Activated effector memory CD4-positive, alpha-beta T cell treated with Interleukin-2 at 50 U/mL for 16 hours (primary cell): ENCODE measurements at places on chromosomes 1 and 21.

GRCh38 chr1:1677718-1678580 lies 14.6 kb downstream of the SLC35E2B start:
- DNase-seq: peak; percentile 60

DNA sequence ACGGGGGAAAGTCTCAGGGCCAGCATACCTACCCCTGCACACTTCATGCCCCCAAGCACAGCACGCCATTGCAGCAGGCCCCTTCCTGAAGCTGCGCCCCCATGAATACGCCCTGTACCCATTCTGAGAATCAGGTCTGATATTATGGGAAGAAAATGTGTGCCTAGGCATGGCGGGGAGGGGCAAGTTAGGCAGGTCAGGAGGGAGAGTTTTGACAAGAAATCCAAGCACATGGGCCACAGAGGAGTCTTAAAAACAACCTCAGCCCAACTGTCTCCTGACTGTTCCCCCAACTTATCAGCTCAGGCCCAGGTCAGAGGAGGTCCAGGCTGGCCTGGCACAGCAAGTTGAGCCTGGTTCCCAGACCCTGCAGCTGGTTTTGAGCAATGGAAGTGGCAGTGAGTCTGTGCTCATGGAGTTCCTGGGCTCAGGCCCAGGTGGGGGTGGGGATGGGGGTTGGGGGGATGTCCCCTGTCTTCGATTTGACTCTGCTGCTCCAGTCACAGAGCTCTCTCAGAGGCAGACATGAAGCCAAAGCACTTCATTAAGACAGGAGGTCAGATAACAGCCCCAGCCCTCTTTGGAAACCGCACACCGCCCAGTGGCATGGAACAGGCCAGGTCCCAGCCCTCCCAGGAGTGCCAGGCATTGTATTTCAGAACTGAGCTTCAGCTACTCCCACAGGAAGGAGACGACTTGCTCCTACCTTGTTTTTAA lies 20.6 kb upstream of the BCAR3 start:
- DNase-seq: no peak

DNA sequence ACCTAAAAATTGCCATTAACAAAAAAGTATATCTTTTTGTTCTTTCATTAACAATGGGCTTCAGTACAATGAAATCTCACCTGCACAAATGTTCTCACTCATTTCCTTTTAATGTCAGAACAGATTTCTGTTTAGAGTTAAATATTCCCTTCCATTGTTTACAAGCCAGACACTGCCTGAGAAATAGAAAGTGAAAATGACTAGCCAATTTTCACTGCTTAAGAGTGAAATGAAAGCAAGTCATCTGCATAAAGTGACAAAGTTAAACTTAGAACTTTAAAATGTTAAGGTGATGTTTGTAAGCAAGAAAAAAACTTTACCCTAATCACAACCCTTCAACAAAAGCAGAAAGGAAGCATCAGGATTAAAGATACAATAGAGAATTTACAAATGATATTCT lies 27.5 kb downstream of the COA6 start:
- no peak for DNase-seq

DNA sequence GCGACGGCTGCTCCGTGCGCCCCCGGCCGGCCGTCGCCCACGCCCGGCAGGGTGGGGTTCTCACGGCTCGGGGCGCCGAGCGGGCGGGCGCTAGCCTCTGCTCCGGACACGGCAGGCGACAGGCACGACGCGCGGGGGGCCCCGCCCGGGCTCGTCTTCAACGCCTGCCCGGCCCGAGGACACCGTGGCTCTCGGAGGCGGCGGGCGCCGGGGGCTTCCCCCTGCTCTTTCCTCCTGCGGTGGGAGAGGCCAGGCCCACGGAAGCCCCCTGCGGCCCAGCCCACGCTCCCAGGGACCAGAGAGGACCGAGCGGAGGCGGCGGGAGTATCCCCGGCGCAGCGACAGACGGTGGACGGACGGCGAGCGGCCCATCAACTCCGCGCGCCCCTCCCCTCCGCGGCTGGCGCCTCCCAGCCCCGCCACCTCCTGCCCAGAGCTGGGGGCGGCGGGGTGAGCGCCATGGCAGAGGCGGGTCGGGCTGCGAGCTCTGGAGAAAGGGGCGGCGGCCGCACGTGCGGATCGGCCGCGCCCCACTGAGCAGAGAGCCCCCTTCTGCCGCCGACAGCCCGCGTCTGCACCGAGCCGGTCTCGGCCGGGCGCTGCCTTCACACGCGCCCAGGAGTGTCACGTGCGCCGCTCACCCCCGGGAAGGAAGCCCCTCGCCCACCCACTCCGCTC lies at the start of the genes SHE and TDRD10:
TSS of gene SHE (minus strand) at position 347 of the 678 bp plus-strand sequence. CDS start 386 bp downstream, outside the sequence.
TSS of gene TDRD10 (plus strand) at position 154 of the 678 bp plus-strand sequence. CDS start 4,685 bp downstream, outside the sequence.
- no peak for DNase-seq

GRCh38 chr21:25424634-25425033 lies 182.6 kb downstream of the MRPL39 start:
- DNase-seq: no peak

DNA sequence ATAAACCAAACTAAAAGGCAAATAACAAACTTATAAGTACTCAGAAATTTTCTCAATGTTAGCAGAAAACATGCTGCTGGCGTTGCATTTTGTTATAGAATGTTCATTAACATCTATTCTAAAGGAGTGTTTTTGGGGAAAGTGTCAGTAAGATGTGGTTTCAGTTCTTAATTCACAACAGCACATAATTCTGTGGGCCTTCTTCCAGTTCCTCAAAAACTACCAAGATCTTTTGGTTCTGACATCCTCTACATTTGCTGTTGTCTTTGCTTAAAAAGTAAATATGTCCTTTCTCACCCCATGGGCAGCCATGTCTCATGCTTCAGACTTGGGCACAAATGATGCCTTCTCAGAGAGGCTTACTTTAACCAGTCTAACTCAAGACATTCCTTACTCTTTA lies 152.5 kb downstream of the CDC7 start:
- DNase-seq: no peak

DNA sequence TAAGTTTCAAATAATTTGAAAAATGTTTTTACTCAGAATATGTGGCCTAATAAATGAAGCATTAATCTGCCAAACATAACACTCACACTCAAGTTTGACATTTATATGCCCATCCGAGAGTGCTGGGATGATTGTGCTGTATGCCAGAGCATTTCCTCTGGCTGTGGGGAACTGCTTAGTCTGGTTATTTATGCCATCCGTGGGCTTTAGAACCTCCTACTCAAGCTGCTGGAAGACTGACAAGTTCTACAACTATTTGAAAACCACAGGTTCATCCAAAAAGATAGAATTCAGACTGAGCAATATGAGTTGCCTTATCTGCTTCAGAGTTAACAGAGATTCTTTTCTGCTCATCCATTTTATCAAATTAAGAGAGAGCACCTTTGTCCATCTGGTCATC lies 25.9 kb downstream of the PCNX2 start:
- no peak for DNase-seq

DNA sequence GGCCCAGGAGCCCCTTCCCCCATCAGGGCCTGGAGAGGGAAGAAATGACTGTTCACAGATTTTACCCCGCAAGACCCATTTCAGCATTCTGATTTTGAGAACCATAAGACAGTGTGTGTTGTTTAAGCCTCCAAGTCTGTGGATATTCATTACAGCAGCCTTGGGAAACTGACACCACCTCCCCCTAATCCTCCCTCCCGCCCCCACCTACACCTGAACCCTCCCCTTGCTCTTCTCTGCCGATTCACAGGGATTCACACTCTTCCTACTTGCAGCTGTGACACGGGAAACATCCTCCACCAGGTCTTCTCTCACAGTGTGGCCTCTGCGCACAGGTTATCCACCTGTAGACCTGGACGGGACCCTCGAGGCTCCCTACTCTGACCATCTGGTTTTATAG lies 50.1 kb downstream of the RIPK4 start:
- DNase-seq: no peak

GRCh38 chr1:54565113-54565501 lies 17.1 kb downstream of the ACOT11 start:
- DNase-seq: no peak

DNA sequence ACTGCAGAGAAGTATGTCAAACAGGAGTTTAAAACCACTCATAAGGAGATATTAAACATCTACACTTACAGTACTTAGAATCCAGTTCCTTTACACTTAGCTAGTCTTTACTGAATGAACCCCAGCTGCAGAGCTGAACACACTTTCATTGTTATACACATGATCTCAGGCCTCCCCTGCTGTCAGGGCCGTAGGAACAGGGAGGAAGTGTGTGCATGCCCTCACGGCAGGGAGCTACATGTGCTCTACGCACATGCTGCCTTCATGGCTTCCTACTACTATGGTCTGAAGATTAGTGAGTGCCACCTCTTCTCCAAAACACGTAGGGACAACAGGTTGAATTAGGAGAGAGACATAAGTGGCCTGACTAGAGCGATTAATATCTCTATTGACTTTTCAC lies 191.5 kb downstream of the SIPA1L2 start:
- DNase-seq: no peak

DNA sequence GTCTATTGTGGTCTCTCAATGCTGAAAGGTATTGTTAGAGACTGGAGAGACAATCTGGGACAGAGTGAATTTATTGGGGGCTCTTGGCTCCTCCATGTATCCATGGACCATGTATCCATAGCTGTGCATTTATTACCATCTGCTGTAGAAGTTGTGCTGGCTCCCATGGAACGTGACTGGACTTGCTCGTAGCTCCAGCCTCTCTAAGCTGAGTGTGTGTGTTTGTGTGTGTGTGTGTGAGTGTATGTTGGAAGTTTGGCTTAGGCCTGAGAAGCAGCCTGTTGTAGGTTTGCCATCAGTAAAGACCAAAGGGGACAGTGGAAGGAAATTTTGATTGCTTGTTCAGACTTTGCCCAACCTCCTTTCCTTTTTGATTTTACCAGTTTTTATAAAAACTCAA lies 105.7 kb upstream of the USP24 start:
- no peak for DNase-seq

DNA sequence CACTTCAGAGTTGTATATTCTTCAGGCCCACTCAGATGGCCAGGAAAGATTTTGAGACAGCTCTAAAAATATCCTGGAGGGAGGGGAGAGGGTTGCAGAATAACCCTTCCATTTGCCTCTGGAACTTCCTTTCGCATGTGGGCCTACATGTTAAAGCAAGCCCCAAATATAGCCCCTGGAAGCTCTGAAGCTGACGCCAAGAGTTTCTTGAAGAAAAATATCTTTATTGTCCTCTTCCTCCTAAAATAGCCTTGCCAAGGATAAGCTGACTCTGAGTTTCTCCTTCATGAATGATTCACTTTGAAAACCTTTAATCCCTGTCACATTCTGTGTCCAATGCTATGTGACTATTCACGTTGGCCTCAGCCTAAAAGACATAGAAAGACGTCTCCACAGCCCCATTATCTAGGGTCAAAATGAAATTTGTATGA lies 6.4 kb downstream of the C1orf116 start:
- no peak for DNase-seq

- no peak for DNase-seq
Observed at GRCh38 chr1:24427545-24427862, 11.9 kb downstream of the NIPAL3 start.

DNA sequence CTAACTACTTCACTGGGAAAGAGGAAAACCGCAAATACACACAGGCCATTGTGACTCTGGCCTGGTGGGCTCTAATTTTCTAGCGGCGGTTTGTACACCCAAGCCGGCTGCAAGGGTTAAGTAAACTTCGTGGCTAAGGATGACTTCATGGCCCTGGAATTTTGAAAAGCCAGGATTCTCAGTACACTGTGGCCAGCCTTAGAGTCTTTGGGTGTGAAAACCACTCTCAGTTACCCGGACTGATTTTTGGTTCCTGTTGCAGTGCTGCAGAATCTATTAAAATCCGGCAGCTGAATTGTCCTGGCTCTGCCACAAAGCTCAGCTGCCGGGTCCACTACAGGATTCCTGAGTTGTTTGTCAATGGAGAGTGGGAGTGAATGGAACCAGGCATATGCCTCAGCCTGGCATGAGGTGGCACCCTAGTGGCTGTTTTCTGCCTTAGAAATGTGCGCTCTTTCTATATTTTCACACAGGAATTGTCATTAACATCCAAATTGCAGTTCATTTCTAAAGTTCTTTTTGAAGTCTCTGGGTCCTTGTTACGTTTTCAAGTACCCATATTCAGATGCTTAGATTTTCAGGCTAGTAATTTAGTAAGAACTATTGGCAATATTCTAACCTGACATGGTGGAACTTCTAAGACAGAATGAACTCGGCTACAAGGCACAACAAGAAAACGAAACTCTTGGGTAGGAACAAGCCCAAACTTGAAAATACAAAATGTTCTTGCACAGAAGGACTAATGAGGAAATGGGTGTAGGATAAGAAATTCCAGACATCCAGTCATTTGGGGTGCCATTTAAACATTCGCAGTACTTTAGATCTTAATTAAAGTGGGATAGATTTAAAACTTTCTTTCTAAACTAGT lies 255.9 kb downstream of the NFIA start:
- DNase-seq: no peak

DNA sequence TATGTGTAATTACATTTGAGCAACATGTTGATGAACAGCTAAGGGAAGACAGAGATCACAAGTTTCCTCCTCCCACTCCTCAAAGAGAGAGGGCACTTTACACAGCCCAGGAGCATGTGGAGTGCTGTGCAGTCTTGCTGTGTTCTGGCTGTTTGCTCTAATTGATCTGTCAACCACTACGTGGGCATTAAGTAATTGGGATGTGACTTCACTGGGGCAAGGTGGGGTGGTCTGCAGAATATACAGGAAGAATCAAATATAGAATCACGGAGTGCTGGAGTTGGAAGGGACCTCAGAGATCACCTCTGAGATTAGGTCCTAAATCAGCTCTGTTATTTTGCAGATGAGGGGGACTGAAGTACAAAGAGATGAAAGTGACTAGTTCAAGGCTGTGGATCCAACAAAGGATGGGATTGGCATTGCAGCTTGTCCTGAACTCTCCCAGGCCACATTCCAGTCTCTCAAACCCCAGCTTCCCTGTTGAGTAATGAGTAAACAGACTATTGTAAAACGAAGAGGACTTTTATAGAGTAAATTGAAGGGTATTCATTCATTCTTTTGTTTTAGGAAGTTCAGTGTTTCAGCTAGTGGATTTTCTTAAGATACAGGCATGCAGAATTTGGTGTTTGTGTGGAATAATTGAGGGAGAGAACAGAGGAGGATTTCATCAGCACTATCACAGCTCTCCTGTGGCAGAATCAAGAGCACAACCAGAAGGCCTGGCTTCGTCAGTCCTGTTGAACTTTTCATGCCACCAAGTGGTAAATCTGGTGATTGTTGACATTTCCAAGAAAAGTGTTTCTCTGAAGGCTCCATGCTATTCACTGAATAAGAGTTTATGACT lies 22.4 kb downstream of the NOS1AP start:
- DNase-seq: no peak

GRCh38 chr1:169143346-169143745 lies 36.9 kb downstream of the ATP1B1 start:
- DNase-seq: no peak

GRCh38 chr1:48285525-48285924 lies 63.0 kb downstream of the SLC5A9 start:
- DNase-seq: no peak

DNA sequence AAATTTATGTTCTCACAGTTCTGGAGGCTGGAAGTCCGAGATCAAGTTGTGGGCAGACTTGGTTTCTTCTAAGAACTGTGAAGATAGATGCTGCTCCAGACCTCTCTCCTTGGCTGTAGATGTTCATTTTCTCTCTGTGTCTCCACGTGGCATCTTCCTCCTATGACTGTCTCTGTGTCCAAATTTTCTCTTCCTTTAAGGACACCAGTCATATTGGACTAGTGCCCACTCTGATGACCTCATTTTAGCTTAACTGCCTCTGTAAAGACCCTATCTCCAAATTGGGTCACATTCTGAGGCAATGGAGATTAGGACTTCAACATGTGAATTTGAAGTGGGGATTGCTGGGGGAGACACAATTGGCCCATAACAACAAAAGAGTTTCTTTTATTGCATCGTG lies 125.3 kb upstream of the ETS2 start:
- DNase-seq: no peak

GRCh38 chr1:59596432-59596831 lies 218.3 kb upstream of the HOOK1 start:
- no peak for DNase-seq

- no peak for DNase-seq
Observed at GRCh38 chr1:56830052-56830451, 10.8 kb upstream of the FYB2 start.
